ENCODE measurements at places on chromosomes 1 and 21. TPM values are rescaled to one million over a fixed set of nuclear protein-coding genes. Genes with fewer than 3 reads are reported as not detected.

Gene CR1L
- total RNA-seq = not detected

Gene UTP11
- total RNA-seq = 30.8 TPM

Gene PTPRC
- total RNA-seq = 48.7 TPM

Gene PROK1
- total RNA-seq = 74.1 TPM

Gene GPR37L1
- total RNA-seq = not detected

Gene NUF2
- total RNA-seq = 2.3 TPM

GRCh38 chr1:78641558-78641957, 8.1 kb upstream of the IFI44 start:
- no peak for DNase-seq

GRCh38 chr1:233479110-233479890, 134.6 kb upstream of the KCNK1 start:
- DNase-seq = no peak

DNA sequence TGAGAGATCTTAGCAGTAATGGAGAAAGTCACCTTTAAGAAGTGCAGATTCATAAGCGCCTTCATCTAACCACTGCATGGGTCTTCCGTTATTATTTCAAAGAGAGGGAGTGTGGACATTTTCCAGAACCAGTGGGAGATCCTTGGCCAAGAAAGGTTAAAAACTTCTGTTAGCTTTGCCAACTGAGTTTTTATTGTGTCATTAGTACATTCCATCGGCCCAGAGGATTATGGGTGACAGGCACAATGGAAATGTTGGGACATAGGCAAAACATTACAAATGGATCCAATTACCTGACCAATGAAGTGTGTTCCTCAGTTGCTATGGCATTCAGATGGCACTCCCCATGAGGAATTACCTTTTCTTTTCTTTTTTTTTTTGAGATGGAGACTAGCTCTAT, 115.5 kb downstream of the PPIAL4G start:
- DNase-seq = no peak

DNA sequence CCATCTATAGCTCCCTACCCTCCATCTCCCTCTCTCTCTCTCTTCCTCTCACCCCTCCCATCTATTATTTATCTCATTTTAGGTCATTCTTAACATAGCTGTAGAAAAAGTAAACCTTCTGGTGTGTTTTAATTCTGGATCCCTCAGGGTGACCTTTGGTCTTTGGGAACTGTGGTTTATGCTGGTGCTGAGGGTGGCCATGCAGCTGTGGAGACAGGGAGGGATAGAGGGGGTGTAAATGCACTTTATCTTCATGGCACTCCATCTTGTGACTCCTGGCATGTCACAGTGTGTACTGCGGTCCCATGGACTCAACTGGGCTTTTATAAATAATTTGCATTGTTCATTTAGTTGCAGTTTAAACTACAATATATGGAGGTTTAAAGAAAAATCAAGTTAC, 50.2 kb upstream of the RUNX1 start:
- no peak for DNase-seq

DNA sequence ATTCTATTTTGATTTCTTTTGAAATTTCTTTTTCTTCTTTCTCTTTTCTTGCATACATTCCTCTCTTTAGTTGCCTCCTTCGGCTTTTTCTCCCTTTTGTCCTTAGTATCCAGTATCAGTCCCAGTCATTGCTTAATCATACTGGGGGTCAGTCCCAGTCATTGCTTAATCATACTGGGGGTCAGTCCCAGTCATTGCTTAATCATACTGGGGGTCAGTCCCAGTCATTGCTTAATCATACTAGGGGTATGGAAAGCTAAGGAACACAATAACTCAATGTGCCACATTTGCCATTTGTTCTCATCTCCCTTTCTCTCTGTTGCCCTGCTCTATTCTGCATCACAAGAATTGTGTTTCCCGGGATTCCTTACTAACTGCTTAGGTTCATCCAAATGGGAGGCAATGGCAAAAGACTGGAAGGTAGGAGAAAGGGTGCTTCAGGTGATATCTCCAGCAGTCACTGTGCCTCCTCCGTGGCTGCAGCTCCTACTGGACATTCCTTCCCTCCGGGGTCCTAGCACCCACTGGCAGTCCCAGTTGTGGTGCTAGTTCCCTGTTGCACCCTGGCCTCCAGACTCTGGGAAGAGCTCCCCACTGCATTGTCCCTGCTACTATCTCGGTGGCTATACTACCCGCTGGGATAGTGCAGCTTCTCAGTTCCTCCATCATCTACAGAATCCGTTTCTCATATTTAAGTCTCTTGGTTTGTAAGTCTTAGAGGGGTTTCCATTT, 32.6 kb upstream of the LAMC1 start:
- no peak for DNase-seq

GRCh38 chr1:204077979-204078696, 5.2 kb downstream of the SOX13 start:
- DNase-seq = no peak

GRCh38 chr1:234769284-234769985, 159.5 kb upstream of the IRF2BP2 start:
- no peak for DNase-seq

GRCh38 chr1:29630756-29631155, 394.4 kb downstream of the PTPRU start:
- no peak for DNase-seq

DNA sequence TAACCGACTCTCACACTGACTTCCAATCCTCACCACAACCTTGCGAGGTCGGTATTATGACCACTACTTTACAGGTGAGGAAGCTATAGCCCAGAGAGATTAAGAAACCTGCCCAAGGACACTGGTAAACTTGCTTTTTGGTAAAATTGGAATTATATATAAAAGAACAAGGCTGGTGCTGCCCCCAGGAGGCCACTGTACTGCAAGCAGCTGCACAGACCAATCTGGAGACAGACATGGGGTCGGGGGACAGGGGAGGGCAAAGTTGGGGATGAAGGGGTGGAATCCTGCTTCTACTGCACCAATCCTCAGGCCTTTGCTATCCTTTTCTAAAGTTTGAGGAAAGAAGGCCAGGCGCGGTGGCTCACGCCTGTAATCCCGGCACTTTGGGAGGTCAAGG, 280.8 kb downstream of the SPATA17 start:
- DNase-seq = no peak

- DNase-seq = no peak
Observed at GRCh38 chr1:12159816-12160215, 7.0 kb upstream of the TNFRSF1B start.

DNA sequence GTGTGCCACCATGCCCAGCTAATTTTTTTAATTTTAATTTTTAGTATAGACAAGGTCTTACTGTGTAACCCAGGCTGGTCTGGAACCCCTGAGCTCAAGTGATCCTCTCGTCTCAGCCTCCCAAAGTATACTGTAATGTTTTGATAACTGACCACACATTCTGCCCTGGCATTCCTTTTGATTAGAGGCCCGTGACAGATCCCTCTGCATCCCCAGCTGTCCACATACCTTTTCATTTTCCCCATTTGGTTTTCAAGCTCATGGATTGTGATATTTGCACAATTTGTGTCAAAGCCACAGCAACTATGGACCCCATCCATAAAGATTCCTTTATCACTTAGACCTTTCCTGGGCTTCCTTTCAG, 116.8 kb upstream of the ATP1A1 start:
- no peak for DNase-seq

- DNase-seq = no peak
Observed at GRCh38 chr21:37793660-37794059, 122.6 kb downstream of the KCNJ6 start.

GRCh38 chr1:185373813-185374529, 56.9 kb upstream of the IVNS1ABP start:
- no peak for DNase-seq

- no peak for DNase-seq
Observed at GRCh38 chr21:42429021-42429420, 25.3 kb downstream of the UBASH3A start.

DNA sequence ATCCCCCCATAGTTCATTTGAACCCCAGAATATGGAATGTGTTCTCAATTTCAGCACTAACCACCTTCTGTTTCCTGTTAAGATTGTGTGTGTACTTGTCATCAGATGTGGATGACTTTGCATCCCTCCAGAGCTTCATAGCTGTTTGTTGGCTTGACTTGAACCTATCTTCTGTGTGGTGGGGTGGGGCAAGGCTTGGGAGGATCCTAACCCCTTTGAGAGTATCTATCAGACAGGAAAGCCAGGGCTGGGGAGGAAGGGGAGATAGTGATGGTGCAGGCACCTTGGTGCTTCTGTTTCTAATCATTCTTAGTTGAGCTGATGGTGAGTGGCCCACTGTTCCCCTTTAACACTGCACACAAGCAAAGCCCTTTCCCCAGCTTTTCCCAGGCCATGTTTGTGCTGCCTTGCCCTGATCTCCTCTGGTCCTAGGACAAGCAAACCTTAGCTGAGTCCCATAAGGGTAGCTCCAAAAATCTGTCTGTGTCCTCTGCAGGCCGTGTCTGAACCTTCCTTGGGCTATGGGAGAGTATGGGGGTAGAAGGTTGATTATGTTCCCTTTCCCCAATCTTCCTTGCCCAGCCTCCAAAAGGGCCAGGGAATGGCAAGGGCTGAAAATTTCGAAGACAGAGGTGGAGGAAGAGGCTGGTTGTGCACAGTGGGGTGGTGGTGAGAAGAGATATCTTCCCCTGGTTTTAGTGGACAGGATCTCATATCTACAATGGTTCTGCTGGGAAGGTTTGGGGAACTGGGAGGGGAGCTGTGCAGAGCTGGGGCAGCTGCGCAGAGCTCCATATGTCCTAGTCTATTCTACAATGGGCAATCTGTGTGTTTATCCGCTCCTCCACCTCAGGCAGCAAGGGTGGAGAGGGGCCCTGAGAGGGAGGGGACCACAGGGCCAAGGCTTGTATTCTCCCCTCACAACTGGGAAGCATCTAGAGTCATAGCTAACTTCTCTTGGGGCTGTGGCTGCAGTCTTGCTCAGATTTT, 1.4 kb downstream of the NHLH1 start:
- no peak for DNase-seq

- DNase-seq = no peak
Observed at GRCh38 chr1:93758842-93759515, 77.3 kb upstream of the BCAR3 start.

DNA sequence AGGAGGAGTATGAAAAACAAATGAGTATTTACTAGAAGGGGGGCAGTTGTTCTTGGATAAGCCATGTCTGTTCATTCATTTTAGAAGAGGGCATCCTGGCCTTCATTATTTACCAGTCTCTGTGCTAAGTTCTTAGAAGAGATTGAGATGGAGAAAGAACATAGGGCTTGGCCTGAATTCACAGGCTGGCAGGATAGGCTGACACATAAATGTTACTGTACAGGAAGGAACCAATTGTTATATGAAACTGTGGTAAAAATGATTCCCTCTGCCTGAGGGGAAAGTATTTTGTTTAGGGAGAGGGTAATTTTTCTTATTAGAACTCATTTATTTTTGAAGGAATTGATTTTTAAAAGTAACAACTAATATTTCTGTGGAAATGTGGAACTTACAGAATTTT, 99.5 kb downstream of the MAN1A2 start:
- DNase-seq = no peak

DNA sequence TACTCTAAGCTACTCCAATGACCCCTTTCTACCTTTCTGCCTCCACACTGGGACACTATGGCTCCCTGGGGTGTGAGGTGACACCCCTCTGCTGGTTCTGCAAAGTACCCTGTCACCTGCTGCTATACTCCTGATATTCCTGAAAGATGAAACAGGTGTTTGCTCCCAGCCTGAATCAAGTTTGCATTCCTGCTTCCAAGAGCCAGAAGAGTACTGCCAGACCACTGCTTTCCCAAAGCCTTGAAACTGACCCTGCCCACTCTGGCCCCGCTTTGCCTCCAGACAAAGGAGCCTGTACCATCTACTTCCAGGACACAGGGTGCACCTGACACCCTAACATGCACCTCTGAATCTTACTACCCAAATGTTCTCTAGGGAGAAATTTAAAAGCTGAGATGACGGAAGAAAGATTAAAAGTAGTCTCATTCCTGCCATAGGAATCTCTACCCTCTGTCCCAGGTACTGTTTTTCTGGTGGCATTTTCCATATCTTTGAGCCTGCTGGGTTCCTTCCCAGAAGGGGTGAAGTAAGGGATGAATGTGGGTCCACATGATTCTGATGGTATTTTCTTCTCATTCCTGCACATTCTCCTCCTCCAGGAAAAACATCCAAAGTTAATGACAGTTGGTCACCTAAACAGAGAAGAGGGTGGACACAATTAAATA, 70.3 kb upstream of the DUSP10 start:
- DNase-seq = no peak

DNA sequence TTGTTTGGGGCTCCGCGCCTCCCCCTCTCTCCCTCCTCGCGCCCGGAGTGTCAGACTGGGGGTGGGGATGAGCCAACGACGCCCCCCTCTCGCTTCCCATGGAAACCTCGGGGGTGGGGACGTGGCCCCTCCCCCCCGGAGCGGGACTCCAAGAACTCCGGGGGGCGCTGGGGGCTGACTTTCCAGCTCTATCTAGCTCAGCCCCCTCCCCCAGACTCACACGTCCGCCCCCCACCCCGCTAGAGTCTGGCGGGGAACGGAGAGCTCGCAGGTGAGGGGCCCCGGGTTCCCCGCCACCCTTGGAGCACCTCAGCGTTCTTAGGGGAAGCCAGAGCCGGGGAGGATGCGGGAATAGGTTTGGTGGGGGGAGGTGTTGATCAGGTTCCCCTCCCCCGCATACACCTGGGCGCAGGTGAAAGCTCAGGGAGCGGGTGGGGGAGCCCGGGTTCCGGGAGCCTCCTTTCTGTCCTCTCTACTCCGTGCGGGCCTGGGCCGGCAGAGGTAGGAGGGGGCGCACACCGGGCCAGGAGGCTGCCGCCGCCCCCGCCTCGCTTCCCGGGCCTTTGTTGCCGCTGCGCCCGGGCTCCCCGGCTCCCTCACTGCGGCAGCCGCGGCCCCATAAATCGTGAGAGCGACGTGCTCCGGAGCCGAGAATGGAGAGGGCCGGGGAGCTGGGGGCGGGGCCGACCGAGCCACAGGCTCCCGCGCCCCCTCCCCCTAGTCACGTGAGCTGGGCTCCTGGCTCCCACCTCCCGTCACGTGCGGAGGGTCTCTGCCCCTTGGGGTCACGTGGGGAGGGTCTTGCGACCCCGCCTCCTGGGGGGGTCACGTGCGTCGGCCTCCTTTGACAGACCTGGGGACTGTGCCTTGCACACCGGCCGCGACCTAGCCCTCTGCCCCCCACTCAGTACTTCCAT, 1.9 kb downstream of the EFNA3 start:
- no peak for DNase-seq

DNA sequence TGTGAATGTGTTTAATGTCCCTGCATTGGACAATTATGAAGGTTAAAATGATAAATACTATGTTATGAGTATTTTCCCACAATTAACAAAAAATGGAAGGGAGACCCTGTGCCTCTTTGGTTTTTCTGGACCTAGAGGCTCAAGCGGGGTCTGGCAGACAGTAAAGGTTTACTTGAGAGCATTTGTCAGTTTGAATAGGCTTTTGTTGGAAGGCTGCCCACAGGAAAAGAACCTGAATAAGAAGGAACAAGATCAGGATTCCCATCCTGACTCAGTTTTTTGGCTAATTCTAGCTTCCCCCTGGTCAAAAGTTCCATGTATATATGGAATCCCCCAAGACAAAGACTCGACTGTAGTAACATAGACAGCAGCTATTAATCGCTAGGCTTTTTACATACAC, 150.9 kb upstream of the JUN start:
- no peak for DNase-seq
